NCI-H146 (cell line): ENCODE measurements at places on chromosomes 1 and 21.
A peak's percentile ranks its signal among the peaks of the same experiment; 100 is the strongest.

DNA sequence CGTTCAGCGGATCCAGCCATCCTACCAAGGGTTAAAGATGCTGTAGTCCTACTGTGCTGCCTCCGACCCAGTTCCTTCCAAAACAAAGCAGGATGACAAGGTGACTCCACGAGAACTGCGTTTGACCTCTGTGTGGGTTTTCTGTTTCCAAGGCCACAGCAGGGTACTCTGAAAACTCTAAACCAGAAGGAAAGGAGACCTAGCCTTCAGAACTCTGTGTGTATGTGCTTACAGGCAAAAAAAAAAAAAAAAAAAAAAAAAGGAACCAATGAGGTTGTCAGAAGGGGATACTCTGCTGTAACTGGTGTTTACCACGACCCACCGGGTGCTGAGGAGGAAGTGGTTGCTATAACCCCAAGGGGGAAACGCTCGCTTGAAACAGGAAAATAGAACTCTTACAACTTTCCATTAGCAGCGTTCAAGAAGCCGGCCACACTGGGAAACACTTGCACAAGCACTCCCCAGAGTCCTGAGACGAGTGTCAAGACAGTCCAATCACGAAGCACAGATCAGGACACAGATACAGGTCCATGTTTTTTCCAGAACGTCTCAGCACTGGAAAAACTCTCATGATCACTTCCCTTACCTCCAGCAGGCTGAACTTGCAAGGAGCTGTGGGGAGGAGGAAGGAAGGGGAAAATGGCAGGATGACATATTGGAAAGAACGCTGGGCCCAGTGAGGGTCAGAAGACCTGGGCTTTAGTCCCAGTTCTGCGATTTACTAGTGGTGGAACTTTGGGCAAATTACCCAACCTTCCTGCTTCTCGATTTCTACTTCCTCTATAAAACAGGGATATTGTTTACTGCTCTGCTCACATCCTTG lies 64.0 kb downstream of the ITPKB start:
- no peak for DNase-seq

DNA sequence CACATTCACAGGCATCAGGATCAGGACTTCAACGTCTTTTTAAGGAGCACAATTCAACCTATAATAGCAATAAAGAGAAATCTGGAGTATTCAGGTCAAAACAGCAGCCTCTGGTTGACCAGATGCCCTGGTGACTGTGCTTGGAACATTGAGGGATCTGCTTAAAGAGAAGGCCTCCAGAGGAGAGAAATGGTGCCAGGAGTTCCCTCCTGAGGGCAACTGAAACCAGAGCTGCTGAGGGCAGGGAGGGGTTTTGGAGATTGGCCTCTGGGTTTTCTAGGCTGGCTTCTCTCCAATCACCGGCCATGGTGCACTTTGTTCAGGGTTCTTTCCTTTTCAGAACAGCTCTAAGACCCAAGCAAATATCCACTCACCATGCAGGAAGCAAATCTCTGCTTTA lies 190.7 kb upstream of the KIAA0040 start:
- peak; percentile 24 for DNase-seq

DNA sequence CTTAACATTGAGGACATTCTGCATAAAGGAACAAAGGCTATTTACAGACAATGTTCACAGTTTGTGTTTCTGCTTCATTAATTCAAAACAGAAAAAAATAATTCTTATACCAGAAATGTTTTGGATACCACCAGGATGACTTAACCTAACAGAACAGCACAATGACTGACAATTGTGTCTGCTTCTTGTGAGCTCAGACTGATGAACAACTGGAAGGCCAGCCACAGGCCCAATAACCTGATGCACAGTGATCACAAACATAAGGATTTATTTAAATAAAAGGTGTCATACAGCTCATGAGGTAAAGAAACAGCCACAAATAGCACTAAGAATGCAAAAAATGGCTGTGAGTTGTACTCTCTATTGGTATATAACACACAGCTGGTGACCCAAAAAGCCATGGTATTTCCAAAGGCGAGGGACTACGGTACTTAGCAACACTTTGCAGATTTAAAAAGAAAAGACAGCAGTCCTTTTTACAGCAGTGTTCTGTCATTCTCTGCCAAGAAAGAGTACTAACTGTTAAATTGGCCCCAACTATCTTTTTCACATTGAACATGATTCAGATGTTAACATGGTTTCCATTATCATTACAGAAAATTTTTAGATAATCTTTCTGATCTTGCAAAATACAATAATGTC lies 32.1 kb upstream of the DDAH1 start:
- no peak for DNase-seq

DNA sequence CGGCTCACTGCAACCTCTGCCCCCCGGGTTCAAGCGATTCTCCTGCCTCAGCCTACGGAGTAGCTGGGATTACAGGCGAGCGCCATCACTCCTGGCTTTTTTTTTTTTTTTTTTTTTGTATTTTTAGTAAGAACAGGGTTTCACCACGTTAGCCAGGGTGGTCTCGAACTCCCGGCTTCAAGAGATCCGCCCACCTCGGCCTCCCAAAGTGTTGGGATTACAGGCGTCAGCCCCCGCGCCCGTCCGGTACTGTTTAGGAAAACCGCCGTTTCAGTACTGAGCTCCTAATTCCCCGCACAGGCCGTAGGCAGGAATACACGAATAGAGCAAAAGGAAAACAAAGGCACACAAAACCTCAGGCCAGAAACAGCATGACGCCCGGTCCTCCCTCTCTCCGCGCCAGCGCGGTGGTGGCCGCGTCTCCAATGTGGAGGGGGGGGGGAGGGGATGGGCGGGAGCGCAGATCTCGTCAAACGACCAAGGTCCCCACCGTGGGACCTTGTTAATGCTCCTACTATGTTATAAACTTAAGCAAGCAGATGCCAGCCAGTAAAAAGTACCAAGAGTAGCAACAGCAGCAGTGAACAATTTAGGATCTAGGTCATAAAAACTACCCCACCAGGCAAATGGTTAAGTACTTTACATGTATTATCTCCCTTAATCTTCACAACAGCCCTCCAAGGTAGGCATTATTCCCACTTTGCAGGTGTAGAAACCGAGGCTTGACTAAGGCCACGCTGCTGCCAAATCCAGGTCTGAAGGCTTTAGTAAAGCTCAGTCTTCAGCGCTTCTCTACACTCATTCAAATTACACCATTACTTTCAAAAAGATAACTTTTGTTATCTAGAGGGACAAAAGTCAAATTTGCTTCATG lies 648 bp upstream of the ADAR start:
- DNase-seq = peak; percentile 82

- no peak for DNase-seq
These were observed 96.3 kb upstream of the KLHDC7A start for GRCh38 chr1:18384471-18384870.

DNA sequence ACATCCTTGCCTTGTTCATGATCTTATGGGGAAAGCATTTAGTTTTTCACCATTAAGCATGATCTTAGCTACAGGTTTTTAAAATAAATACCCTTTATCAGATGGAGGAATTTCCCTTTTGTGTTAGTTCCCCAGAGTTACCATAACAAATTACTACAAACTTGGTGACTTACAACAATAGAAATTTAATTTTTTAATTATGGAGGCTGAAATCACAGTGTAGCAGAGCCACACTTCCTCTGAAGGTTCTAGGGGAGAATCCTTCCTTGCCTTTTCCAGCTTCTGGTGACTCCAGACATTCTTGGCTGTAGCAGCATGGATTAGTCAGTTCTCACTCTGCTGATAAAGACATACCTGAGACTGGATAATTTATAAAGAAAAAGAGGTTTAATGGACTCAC lies 18.5 kb downstream of the MIGA1 start:
- no peak for DNase-seq

DNA sequence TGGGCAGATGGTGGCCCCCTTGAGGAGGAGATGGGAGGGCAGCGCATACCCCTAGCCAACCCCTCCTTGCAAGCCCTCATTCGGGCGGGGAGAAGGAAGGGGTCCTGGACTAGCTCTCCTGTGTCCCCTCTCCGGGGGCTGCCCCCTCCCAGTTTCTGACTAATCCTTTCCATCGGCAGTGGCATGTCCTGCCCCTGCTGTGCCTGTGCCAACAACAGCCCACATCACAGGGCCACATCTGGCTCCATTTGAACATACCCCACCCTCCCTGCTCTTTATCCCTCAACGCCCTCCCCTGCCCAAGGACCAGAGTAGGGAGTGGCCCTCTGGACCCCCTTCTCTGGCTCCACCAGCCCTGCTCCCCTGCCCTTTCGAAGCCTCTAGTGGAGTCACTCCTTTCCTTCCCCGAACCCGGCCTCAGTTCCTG lies 11.0 kb upstream of the LMNA start:
- DNase-seq = no peak

- no peak for DNase-seq
These were observed 250.5 kb downstream of the NRIP1 start for GRCh38 chr21:14814282-14814681.

- DNase-seq = no peak
These were observed 35.2 kb upstream of the PLA2G4A start for GRCh38 chr1:186793582-186793927.

- DNase-seq = no peak
These were observed 33.8 kb downstream of the THAP3 start for GRCh38 chr1:6658359-6659060.

DNA sequence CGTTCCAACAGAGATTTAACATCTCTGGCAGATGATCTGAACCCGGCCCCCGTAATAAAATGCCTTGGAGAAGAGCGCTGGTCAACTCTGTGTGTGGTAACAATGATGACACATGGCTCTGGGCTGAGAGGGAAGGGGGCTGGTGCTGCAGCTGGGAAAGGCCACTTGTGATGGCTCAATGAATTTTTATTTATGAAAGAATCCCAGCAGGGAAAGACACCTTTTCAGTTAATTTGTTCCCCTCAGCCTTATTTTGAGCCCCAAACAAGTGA lies 59.4 kb downstream of the SYT6 start:
- no peak for DNase-seq
